GM12878 (cell line): ENCODE measurements at places on chromosomes 12 and 14. TPM values are rescaled to one million over a fixed set of nuclear protein-coding genes. Genes with fewer than 3 reads are reported as not detected.

GRCh38 chr12:104738776-104739642 lies 219.1 kb downstream of the SLC41A2 start:
- no peak for DNase-seq

GRCh38 chr12:98359856-98360255 lies 155.5 kb upstream of the TMPO start:
- no peak for DNase-seq

GRCh38 chr14:74203639-74204038 lies 35.6 kb upstream of the VSX2 start:
- DNase-seq = no peak

The CELA1 gene
- polyA plus RNA-seq = not detected in 2 replicates

- no peak for DNase-seq
Measured at GRCh38 chr12:120457133-120457532, 10.9 kb downstream of the GATC start.

GRCh38 chr14:64467566-64467965 lies 2.3 kb downstream of the AKAP5 start:
- no peak for DNase-seq

The CLEC4D gene
- not detected in 2 replicates for polyA plus RNA-seq
